Cortex of kidney (tissue), 1 donor: ENCODE measurements at places on chromosomes 13 and 19.

- no peak for DNase-seq
These were observed 18.1 kb downstream of the DPP9 start for GRCh38 chr19:4705413-4706131.

GRCh38 chr13:57813651-57814050, 182.1 kb downstream of the PCDH17 start:
- no peak for DNase-seq

GRCh38 chr19:55173714-55174409, 6.2 kb downstream of the SYT5 start:
- DNase-seq, result no peak

DNA sequence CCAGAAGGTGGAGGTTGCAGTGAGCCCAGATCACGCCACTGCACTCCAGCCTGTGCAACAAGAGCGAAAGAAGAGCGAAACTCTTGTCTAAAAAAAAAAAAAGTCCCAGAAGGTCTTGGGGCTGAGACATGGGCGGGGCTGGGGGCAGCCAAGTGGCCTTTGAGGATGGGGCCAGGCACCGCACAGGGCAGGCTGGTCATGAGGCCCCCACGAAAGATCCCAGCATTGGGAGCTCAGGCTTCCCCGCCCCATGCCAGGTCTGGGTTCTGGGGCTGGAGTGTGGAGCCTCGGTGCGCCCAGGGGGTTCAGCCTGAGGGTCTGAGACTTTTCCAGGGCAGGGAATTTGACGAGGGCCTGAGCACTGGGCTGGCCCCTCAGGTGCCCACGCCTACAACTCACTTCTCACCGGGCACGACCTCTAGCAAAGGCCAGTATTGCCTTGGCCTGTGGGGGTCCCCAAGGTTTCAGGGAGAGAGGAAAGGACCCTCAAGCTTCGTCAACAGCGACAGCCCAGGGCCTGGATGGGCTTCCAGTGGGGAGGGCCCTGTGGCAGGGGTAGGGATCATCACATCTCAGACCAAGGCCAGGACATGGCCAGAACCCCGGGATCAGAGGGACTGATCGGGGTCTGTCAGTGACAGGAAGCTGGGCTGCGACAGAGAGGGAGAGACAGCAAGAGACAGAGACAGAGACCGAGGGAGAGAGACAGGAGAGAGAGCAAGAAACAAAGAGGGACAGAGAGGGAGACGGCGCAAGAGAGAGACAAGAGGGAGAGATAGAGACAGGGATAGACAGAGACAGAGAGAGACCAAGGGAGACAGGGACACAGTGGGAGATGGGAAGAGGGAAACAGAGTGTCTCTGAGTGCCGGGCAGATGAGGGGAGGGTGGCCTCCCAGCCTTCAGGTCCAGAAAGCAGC, 7.5 kb upstream of the MEX3D start:
- DNase-seq, result no peak

DNA sequence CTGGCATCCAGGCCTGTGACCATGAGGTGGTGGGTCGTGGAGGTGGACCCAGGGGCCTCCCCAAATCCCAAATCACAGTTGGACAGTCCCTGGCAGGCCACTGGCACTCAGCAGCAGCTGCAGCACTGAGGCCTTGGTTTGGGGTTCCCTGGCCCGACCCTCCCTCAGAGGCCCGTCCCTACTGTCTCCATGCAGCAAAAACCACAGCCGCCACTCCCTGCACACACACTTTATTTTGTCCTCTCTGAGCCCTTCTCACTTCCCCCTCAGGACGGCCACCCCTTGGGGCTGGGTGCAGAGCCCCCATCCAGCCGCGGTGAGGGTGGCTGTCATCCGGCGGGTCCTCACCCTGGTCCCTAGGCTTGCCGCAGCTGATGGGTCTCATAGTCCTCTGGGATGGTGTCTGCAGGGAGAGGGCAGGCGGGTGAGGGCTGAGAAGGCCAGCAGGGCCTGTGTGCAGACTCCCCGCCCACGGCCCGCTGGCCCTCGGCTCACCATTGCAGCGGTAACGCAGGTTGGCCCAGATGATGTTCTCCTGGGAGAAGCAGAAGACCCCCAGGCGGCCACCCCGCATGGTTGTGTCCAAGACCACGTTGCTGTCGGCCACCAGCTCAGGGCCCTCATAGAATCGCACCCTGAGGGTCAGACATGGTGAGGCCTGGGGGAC, 8.4 kb downstream of the COMP start:
- no peak for DNase-seq

DNA sequence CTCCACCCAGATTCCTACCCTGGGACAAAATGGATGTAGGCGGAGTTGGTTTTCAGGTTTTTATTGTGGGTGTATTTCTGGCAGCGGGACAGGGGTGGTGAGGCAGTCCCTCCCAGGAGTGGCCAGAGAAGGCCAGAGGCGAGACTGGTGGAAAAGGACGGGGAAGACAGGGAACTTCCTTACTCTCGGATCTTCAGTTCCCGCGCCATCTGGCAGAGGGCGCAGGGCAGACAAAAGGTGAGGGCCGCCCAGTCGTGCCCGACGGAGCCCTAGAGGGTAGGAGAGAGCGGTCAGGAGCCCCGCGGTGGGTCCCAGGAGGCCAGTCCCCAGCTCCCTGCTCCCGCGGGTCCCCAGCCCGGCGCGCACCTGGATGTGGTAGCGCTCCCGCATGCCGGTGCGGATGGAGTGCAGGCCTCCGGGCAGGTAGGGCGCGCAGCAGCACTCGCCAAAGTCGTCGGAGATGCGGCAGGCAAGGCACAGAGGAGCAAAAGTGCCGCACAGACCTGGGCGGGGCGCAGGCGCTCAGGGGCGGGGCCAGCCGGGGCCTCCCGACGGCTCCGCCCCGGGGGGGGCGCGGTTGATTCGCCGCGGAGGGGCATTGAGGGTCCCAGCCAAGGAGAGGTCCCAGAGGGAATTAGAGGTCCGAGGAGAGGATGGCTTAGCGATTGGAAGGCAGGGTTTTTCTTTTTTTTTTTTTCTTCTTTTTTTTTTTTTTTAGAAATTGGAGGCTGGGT, 3.0 kb downstream of the CNFN start:
- DNase-seq, result no peak

DNA sequence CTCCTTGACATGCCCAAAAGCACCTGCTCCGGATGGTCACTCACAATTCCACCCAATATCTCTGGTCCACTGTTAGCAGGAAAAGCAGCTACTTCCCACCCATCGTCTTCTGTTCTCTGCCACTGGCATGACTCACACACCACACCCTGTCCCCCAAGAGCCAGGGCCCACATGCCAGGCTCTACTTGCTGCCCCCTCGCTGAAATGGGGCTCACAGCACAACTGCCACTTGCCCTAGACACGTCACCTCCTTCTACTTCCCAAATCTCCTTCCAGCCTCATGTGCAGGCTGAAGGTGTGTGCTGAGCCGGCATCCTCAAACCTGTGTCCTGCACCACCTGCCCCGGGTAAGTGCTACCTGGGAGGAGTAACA, 65.0 kb downstream of the TBC1D4 start:
- no peak for DNase-seq

GRCh38 chr13:29310806-29311205, 284.7 kb downstream of the SLC7A1 start:
- DNase-seq, result no peak

- DNase-seq, result no peak
These were observed 29.0 kb upstream of the NBEA start for GRCh38 chr13:34913040-34913439.

DNA sequence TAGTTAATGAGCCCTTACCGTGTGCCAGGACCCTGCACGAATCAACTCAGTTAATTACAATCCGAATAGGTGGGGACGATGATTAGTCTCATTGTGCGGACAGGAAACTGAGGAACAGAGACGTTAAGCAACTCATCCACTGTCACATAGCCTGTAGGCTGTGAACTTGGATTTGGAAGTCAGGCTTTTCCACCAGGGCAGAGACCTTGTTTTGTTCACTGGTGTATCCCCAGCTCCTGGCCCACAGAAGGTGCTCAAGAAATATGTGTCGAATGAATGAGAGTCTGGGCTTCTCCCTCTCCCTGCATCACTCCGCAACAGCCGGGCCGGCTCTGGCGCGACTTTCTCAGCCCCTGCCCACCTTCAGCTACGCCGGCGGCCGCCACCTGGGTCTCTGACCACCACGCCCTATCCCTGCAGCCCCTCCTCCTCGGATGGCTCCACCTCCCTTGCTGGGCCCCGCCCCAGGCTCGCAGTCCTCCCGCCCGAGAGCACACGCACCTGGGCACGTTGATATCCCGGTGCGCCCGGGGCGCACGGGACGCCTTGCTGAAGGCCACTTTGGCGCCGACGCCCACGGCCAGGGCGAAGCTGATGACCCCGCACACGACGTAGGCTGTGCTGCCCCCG, 1.3 kb downstream of the SHISA7 start:
- no peak for DNase-seq

GRCh38 chr13:107867701-107868661, 347.4 kb downstream of the LIG4 start:
- no peak for DNase-seq
